T-helper 2 cell treated with Interferon-gamma antibody and Interleukin-4, amounts not matched to agents 100 ng/mL and 5 ng/mL, for 36 hours (primary cell): ENCODE measurements at places on chromosomes 7 and 10. TPM values are rescaled to one million over a fixed set of nuclear protein-coding genes. Genes with fewer than 3 reads are reported as not detected.

The DLD gene
- total RNA-seq = 76.9 and 78.2 TPM in 2 replicates

The OLAH gene
- total RNA-seq = 0.18 TPM in 1 of 2 replicates, not detected in the other

The ASB10 gene
- not detected in 2 replicates for total RNA-seq

The CDNF gene
- 0.34 and 0.48 TPM in 2 replicates for total RNA-seq

The HOXA7 gene
- total RNA-seq = not detected in 2 replicates

The AGMO gene
- total RNA-seq = not detected in 2 replicates

The NKX1-2 gene
- total RNA-seq = not detected in 2 replicates

The PTPN20 gene
- 1.9 and 2.8 TPM in 2 replicates for total RNA-seq

The LIPJ gene
- 0.18 TPM in 1 of 2 replicates, not detected in the other for total RNA-seq

The NT5C2 gene
- total RNA-seq = 71.7 and 77.0 TPM in 2 replicates

The RAB11FIP2 gene
- 14.7 and 15.8 TPM in 2 replicates for total RNA-seq

The CAV2 gene
- not detected in 2 replicates for total RNA-seq

The DOCK1 gene
- total RNA-seq = 0.41 and 0.64 TPM in 2 replicates

The PLA2G12B gene
- not detected in 2 replicates for total RNA-seq

The PDLIM1 gene
- 40.2 and 42.4 TPM in 2 replicates for total RNA-seq

The RBP3 gene
- not detected in 2 replicates for total RNA-seq

The KNDC1 gene
- 0.48 and 0.57 TPM in 2 replicates for total RNA-seq

The TMEM229A gene
- total RNA-seq = not detected in 2 replicates

The PODXL gene
- total RNA-seq = 1.5 TPM in 2 replicates

The BICC1 gene
- total RNA-seq = 0.05 and 0.07 TPM in 2 replicates

The NEUROD6 gene
- not detected in 2 replicates for total RNA-seq

The GPNMB gene
- 0.73 and 0.82 TPM in 2 replicates for total RNA-seq

The UPP1 gene
- 75.0 and 77.1 TPM in 2 replicates for total RNA-seq

The EPDR1 gene
- 0.20 and 0.36 TPM in 2 replicates for total RNA-seq

The EVX1 gene
- not detected in 2 replicates for total RNA-seq

The RNF32 gene
- 3.9 and 4.8 TPM in 2 replicates for total RNA-seq

The NOLC1 gene
- total RNA-seq = 109 and 117 TPM in 2 replicates

The TMEM130 gene
- total RNA-seq = not detected in 2 replicates

The C10orf71 gene
- total RNA-seq = not detected in 2 replicates

The TWNK gene
- 14.8 and 15.3 TPM in 2 replicates for total RNA-seq

The FBXO24 gene
- total RNA-seq = 1.0 and 1.2 TPM in 2 replicates

The ANXA8 gene
- 5.8 and 6.0 TPM in 2 replicates for total RNA-seq

The FGFBP3 gene
- 1.1 and 1.3 TPM in 2 replicates for total RNA-seq

The MKI67 gene
- 272 and 283 TPM in 2 replicates for total RNA-seq

The PILRA gene
- total RNA-seq = 11.5 and 12.2 TPM in 2 replicates

The PLPP4 gene
- total RNA-seq = not detected in 2 replicates

The TMEM140 gene
- total RNA-seq = 13.5 and 14.0 TPM in 2 replicates

The CCZ1 gene
- 93.4 and 96.4 TPM in 2 replicates for total RNA-seq

The PAPOLB gene
- not detected in 2 replicates for total RNA-seq

The NAT16 gene
- total RNA-seq = not detected in 2 replicates

The OR13A1 gene
- total RNA-seq = not detected in 2 replicates

The GDF10 gene
- total RNA-seq = not detected in 2 replicates

The C10orf105 gene
- total RNA-seq = 0.61 and 0.64 TPM in 2 replicates

The HOXA1 gene
- 0.41 and 0.50 TPM in 2 replicates for total RNA-seq

The HELLS gene
- 160 and 164 TPM in 2 replicates for total RNA-seq

The MTG1 gene
- 56.9 and 61.2 TPM in 2 replicates for total RNA-seq
